ENCODE measurements at places on chromosomes 11 and 22.

- DNase-seq: no peak
Measured at GRCh38 chr22:30894371-30894740, 74.2 kb downstream of the MORC2 start.

- peak; percentile 28 for DNase-seq
Measured at GRCh38 chr11:86176165-86176884, 68.2 kb upstream of the EED start.

GRCh38 chr11:117412653-117413275, 85.1 kb downstream of the CEP164 start:
- no peak for DNase-seq

DNA sequence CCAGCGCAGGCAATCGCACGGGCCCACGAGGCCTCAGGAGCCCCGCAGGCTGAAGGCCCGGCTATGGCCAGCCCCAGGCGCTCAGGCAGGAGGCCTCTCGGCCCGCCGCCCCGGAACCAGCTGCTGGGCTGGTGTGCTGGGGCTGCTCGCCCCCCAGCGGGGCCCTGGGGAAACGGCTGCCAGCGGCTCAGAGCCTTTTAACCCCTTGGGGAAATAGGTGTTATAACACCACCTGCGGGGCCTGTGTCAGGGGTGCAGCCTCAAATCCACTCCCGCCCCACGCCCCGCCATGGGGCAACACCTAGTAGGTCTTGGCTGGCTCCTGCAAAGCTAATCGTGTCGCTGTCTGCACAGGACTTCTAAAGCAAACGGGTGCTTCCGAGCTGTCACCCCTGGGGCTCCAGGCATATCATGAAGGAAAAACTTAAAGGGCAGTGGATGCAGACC, 237.4 kb downstream of the TTC28 start:
- DNase-seq: no peak

DNA sequence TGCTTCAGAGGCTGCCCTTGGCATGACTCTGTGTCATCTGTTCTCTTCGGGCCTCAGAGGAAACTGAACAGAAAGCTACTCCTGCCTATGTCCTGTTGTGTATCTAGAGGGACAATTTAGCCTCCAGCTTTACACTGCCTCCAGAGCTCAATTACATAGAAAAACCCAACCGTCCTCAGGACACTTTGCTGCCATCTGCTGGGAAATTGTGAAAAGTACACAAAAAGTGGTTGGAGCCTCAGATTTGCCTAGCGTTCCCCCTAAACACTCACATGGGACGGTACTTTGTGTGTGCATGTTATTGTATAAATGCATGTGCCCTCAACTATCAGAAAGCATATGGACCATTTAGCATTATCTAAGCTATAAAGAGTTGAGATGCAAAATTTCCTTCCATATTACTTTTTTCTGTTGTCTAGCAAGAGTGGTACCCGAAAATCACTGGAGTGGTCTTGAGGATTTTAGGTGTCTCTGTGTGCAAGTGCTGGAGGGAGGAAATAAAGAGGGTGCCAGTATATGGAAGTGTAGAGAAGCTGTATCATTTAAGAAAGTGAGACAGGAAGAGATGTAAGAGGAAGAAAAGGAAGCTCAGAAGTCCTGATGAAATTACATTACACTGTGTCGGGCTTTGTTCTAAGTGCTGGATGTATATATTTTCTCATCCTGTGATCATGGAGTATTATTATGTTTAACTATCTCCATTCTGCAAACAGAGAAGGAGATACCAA, 8.7 kb upstream of the MS4A4E start:
- peak; percentile 2 for DNase-seq

GRCh38 chr11:61639816-61640443, 40.3 kb upstream of the DAGLA start:
- DNase-seq: no peak

- no peak for DNase-seq
Measured at GRCh38 chr22:20587206-20587958, 80.0 kb downstream of the MED15 start.

DNA sequence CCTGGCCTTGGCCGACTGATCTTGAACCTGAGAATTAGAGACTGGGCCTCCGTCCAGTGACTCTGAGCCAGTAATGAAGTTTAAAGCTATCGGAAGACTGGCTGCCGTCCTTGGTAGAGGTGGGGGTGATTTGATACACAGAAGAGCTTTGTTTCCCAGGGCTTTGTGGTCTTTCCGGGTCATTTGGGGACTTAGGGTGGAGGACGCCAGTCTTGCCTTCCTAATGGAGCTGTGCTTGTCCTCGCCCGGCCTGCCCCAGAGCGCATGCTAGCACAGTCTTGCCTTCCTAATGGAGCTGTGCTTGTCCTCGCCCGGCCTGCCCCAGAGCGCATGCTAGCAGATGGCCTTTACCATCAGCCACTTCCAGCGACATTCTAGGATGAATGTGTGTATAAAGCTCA, 65.8 kb downstream of the ST3GAL4 start:
- DNase-seq: no peak

- DNase-seq: no peak
Measured at GRCh38 chr11:90242894-90243416, 20.1 kb upstream of the CHORDC1 start.

- no peak for DNase-seq
Measured at GRCh38 chr11:61129639-61130523, 27.6 kb downstream of the CD5 start.

DNA sequence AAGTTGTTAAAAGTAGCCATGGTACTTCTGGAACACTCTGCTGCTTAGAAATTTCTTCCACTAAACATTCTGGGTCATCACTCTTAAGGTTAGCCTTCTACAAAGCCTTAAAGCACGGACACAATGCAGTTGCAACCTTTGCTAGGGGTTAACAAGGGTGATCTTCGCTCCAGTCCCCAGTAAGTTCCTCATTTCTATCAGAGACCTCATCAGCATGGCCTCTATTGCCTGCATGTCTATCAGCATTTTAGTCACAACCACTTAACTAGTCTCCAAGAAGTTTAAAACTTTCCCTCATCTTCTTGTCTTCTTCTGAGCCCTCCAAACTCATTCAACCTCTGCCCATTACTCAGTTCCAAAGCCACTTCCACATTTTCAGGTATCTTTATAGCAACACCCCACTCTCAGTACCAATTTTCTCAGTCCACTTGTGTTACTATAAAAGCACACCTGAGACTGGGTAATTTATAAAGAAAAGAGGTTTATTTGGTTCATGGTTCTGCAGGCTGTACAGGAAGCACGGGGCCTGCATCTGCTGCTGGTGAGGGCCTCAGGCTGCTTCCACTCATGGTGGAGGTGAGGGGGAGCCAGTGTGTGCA, 48.7 kb upstream of the TH start:
- no peak for DNase-seq

DNA sequence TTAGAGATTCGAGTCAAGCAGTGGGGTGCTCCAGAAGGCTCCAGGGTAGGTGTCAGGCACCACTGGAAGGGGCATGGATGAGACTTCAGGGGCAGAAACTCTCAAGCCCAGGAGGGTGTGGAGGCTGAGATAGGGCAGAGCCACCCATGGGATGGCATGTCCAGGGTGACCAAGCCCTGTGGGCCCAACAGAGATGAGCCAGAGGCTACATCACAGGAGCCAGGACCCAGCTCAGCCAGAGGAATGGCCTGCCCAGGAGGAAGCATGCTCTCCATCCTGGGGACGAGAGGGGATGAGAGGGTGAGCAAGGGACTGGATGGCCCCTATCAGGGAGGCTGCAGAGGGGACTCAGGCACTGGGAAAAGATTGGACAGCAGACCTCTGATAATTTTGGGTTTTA, 42.8 kb downstream of the SLCO2B1 start:
- no peak for DNase-seq

DNA sequence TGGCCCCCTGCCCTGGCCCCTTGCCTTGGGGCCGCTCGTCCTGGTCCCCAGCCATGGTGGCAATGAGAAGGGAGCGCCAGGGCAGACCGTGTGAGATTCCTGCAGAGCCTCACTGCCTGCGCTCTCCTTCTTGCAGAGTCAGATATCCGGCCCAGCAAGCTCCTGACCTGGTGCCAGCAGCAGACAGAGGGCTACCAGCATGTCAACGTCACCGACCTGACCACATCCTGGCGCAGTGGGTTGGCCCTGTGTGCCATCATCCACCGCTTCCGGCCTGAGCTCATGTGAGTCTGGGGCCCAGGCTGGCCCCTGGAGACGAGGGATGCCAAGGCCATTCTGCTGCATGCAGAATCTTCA, 114.1 kb downstream of the MICAL2 start:
- DNase-seq: no peak

- DNase-seq: peak; percentile 33
Measured at GRCh38 chr11:133082841-133083488, 449.3 kb downstream of the OPCML start.

DNA sequence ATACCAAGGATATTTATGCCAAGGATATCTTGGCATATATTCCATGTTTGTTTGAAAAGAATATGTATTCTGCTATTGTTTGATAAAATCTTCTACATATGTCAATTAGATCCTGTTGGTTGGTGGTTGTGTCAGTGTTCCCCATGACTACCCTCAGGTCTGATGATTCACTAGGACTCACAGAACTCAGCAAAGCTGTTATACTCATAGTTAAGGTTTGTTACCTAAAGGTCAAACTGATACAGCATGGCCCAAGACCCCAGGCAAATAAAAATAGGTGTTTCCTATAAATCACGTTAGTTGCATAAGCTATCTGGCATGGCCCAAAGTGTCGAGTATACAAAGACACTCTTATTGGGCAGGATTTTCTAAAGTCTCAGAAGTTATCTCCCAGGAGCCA, 30.2 kb upstream of the B3GNT6 start:
- DNase-seq: no peak

DNA sequence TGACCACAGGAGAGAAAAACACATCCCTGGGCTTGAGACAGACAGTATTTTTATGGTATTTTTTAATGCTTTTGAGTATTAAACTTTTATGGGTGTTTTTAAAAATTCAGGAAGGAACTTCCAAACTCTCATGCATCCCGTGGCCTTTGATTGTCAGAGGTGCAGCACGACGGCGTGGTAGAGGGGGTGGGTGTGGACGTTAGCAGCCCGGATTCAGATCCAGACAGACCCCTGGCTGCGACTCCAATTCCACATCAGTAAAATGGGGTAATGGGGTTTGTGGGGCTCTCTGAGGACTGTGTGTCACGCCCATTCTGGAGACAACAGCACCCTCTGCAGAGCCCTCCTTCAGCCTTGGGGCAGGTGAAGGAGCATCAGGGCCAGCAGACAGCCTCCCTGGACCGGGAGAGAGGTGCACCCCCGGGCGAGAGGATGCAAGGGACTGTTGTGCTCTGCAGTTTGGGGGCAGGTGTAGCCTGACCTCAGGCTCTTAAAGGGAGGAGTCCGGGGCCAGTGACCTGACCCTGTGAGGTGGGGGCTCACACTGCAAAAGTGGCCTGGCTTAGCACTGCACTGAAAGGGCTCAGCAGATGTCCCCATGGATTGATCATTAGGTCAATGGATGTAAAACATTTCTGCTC, 1024.3 kb downstream of the TBC1D22A start:
- DNase-seq: no peak

- no peak for DNase-seq
Measured at GRCh38 chr11:66607126-66607834, 9.2 kb upstream of the RBM14 start.

DNA sequence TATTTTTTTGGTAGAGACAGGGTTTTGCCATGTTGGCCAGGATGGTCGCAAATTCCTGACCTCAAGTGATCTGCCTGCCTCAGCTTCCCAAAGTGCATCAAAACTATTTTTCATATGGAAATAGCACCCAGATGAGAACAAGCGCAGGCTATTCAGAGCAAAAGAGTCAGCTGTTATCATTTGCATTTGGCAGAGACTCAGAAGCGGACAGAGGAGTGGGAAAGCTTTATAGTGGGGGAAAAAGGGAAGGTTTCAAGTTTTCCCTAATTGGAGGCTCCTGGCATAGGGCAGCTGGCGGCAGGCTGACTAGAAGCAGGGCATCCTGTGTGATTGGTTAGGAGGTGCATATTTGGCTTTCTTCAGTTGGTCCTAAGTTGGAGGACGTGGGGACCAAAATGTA, 20.2 kb downstream of the ATG13 start:
- DNase-seq: no peak

- DNase-seq: no peak
Measured at GRCh38 chr11:76288166-76288980, 82.1 kb upstream of the WNT11 start.

DNA sequence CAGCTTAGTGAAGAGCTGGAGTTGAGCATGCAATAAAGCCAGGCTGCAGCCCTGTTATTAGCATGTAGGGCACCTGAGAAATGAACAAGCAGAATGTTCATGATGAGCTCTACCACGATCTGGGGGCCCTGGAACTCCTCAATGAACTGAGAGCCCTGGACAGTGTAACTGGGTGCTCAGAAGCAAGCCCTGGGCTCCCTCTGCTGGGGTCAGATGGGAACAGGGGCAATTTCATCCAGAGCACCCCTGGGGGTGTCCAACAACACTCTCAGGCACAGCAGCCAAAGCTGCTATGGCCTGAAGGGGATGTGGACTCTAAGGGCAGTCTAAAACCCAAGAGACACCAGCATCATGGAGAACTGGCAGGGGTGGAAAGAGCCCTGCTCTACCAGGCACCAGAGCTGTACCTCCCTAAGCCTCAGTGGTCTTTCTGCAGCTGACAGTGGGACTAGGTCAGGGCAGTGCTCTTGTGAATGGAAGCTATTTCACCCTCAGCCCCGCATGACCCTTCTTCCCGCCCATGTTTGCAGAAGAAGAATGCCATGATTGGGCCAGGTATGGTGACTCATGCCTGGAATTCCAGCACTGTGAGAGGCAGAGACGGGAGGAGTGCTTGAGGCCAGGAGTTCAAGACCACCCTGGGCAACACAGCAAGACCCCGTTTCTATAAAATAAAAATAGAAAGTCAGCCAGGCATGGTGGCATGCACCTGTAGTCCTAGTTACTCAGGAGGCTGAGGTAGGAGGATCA, 28.9 kb downstream of the THOC5 start:
- DNase-seq: peak; percentile 0

DNA sequence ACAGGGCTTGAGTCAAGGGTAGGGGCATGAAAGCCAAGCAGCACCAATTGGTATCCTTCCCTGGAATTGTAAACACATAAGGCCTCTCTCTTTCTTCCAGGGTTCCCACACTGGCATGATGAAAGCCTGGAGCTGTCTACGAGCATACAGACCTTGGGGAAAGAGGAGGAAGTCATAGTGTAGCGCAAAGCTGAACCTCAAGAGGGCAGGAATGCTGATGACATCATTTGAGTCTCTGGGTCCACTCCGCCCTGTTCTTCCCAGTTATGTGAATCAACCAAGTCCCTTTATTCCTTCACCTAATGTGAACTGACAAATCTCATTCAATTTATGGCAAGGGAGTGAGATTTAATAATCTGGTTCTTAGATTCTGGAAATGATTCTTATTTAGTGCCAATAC, 266.4 kb upstream of the NCAM1 start:
- peak; percentile 36 for DNase-seq

GRCh38 chr11:63610604-63611394, 3.4 kb downstream of the PLAAT3 start:
- DNase-seq: peak; percentile 84

DNA sequence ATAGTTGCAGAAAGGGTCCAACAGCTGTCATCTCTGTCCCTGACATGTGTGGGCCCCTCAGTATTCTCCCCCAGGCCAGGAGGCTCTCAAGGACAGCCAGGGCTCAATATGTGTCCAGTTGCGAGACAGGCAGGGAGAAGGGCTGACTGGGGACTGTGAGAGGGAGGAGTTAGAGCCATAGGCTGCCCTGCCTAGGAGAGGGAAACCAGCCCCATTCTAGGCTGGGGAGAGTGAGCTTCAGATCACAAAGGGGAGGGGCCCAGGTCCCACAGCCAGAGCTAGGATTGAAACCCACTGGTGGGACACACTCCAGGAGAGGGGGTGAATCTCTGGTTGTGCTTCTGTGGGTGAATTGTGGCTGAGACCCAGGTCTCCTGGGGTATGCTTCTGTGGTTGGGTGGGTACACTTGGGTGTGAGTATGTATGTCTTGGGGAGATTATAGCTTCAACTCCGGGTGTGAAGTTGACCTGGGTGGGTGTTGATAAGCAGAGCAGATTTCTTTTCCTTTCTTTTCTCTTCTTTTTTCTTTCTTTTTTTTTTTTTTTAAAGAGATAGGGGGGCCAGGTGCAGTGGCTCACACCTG, 2.1 kb upstream of the CARNS1 start:
- no peak for DNase-seq

Data from NCI-H146 (cell line).